ENCODE measurements at places on chromosomes 2 and 18. TPM values are rescaled to one million over a fixed set of nuclear protein-coding genes. Genes with fewer than 3 reads are reported as not detected.
A peak's percentile ranks its signal among the peaks of the same experiment; 100 is the strongest.

Gene PAX8
- 0.55 TPM for total RNA-seq

DNA sequence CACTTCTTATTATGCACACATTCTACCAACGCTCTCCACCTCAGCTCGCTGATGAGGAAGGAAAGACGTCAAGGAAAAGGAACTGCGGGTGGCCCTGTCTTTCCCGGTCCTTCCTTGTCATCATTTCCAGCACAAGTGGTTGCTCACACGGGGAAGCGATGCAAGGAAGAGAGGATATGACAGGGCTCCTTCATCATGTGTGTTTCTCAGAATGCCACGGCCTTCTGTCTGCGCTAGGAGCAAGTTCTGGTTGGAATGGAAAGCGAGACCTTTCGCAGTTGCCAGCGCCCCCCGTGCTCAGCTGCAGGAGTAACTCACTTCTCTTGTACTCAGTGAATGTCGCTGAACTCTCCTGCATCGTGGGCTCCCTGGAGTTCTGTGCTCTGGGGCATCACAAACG is 191.8 kb upstream of the GLI2 start:
- no peaks in the 10 kb centered on the region for H3K4me1 ChIP-seq
- H3K27ac ChIP-seq: no peak overlapping the region
- H3K4me3 ChIP-seq: no peak overlapping the region
- DNase-seq: no peak
- H3K36me3 ChIP-seq: no peaks in the 10 kb centered on the region
- peaks cover 3% of the 10 kb centered on the region for H3K27me3 ChIP-seq

- no peak overlapping the region for H3K27ac ChIP-seq
- H3K4me1 ChIP-seq: no peaks in the 10 kb centered on the region
- no peak overlapping the region for H3K4me3 ChIP-seq
- peaks cover 12% of the 10 kb centered on the region for H3K27me3 ChIP-seq
Observed at GRCh38 chr2:42054714-42055430, 7.1 kb downstream of the PKDCC start.

DNA sequence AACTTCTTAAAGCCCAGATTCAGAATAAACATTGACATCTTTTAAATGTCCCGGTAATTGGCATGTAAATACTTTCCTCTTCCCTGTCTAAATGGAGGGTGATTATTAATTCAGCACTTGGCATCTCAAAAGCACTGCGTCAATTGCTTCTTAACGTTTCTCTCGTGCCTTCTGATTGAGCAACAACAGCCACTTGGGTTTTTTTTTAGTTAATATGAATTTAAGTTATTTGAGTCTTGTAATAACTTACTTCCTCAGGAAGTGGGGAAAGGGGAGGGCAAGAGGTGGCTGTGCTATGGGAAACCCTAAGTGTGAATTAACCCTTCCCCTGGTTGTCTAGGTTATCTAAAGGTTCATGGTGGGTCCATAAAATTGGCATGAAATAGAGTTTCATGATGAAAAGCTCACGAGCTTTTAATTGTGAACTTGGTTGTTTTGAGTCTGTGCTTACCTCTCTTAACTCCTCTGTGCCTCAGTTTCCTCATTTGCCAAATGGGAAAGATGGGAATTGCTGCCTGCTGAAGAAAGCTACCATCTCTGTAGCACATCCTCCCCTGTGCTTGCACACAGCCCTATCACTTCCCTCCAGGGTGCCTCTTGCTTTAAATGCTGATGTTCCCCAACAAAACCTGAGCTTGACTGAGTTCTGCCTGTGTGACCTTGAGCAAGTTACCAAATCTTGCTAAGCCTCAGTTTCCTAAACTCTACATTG is 126.3 kb upstream of the BCL2L11 start:
- no peak overlapping the region for H3K4me3 ChIP-seq
- H3K27me3 ChIP-seq: peaks cover 13% of the 10 kb centered on the region
- DNase-seq: no peak
- H3K36me3 ChIP-seq: peaks cover 2% of the 10 kb centered on the region
- H3K4me1 ChIP-seq: peaks cover 26% of the 10 kb centered on the region

- no peak overlapping the region for H3K27ac ChIP-seq
- peak; percentile 16 for DNase-seq
- no peaks in the 10 kb centered on the region for H3K4me1 ChIP-seq
- H3K4me3 ChIP-seq: no peak overlapping the region
Observed at GRCh38 chr18:62996566-62996965, 281.2 kb downstream of the PHLPP1 start.

- no peaks in the 10 kb centered on the region for H3K4me1 ChIP-seq
- no peak for DNase-seq
- H3K27ac ChIP-seq: no peak overlapping the region
- no peak overlapping the region for H3K4me3 ChIP-seq
- no peaks in the 10 kb centered on the region for H3K36me3 ChIP-seq
Observed at GRCh38 chr2:75476761-75477160, 84.0 kb downstream of the EVA1A start.

DNA sequence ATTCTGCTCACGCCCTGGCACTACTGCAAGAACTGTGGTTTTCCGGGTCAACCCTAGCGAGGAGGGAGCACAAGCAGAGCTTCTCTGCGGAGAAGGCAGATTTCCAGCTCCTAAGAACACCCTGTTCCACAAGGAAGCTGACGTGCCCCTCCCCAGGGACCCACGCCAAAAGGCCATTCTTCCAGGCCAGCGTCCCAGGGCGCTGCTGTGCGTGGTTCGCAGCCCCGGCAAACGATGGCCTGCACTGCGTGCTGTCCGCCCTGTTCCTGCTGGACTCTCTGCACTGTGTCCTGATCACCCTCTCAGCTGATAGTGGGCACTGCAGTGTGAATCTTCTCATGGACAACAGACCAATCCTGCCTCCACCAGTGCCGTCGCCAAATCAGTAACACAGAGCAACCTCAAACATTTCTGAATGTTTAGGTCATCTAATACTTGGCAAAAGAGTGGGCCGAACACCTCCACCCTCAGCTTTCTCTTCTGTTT is 49.1 kb downstream of the ADI1 start:
- no peak overlapping the region for H3K27ac ChIP-seq
- no peaks in the 10 kb centered on the region for H3K4me1 ChIP-seq
- peaks cover 17% of the 10 kb centered on the region for H3K36me3 ChIP-seq
- no peak overlapping the region for H3K4me3 ChIP-seq
- no peaks in the 10 kb centered on the region for H3K27me3 ChIP-seq

Gene HK2
- total RNA-seq: 42.6 TPM

DNA sequence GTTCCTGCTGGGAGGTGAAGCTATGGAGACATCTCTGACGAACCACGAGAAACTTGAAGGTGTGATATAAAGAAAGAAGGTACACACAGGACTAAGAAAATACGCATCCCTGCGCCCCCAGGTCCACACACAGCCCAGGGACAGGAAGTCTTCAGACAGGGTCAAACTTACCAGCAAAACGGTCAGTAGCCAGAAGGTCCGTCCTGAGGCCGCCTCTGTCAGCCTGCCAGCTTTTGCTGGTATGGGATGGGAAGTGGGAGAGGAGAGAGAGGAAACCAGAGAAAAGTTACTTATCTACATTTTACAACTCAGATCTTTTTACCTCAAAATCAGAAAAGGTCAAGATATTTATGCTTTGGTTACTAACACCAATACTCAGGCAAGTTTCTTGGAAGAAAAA is 47.2 kb downstream of the HDLBP start:
- H3K36me3 ChIP-seq: peaks cover 36% of the 10 kb centered on the region
- no peak overlapping the region for H3K4me3 ChIP-seq
- no peak for DNase-seq
- H3K27me3 ChIP-seq: no peaks in the 10 kb centered on the region
- no peak overlapping the region for H3K27ac ChIP-seq

Gene CELF4
- total RNA-seq: not detected

DNA sequence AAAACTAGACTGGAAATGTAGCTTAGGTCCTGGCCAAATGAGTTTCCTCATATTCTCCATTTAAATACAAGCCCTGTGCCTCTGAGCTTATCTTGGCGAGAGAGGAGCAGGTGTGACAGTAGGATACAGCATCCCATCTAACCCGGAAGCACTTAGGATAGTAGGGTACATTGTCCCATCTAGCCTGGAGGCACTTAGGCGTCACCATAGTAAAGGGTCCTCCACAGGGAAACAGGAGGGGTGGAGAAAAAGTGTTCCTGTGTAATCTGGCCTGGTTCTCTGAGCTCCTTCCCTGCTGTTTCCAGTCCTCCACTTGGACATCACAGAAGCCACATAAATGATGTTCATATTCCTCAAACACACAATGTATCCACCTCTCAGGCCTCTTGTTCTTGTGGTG is 301.4 kb downstream of the GALR1 start:
- H3K4me1 ChIP-seq: no peaks in the 10 kb centered on the region
- DNase-seq: no peak
- H3K27ac ChIP-seq: no peak overlapping the region
- H3K27me3 ChIP-seq: no peaks in the 10 kb centered on the region
- no peak overlapping the region for H3K4me3 ChIP-seq
